T follicular helper cell (primary cell): ENCODE measurements at places on chromosomes 7 and 10.

DNA sequence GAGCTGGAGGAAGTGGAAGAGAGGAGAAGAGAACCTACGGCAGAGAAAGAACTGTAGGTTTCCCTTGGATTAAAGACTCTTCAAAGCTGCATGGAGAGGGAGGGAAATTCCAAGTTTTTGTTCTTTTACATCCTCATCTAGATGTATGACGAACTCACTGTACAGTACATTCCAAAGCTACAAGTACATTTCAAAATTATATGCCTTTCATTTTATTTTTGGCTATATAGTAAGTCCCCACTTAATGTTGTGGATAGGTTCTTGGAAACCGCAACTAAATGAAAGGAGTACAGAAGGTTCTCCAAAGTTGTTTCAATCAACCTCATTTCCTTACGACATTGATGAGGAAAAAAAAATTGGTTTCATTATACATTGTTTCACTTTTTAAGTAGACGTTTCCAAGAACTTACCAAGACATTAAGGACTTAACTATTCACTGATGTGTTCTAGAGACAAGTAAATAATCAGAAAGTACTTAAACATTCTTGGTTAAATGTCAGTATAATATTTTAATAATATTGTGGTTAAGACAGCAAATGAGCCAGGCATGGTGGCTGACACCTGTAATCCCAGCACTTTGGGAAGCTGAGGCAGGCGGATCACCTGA, 16.1 kb upstream of the JMJD1C start:
- DNase-seq, result no peak

DNA sequence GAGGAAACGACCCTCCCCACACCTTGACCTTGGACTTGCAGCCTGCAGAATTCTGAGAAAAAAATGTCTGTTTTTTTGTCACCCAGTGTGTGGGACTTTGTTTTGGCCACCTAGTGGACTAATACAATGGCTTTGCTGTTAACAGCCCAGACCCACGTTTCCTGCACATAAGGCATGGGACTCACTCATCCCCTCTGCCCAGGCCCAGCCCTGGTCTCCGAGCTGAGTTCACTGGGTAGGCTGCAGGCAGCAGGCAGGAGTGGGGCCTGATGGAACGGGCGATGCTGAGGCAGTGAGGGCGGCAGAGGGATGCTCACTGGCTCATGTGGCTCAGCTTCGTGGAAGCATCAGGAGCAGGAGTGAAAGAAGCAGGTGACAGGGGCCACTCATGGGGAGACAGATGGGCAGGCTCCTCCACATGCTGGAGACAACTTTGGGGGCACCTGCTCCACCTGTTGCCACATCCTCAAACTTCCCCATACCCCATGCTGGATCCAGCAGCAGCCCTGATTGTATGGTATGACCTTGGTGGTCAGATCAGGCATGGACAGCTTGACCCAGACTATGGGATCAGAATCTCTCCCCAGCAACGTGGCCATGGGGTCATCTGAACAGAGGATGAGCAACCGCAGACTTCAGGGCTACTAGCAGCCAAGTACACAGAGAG, 65.8 kb upstream of the ANTXRL start:
- DNase-seq, result no peak

DNA sequence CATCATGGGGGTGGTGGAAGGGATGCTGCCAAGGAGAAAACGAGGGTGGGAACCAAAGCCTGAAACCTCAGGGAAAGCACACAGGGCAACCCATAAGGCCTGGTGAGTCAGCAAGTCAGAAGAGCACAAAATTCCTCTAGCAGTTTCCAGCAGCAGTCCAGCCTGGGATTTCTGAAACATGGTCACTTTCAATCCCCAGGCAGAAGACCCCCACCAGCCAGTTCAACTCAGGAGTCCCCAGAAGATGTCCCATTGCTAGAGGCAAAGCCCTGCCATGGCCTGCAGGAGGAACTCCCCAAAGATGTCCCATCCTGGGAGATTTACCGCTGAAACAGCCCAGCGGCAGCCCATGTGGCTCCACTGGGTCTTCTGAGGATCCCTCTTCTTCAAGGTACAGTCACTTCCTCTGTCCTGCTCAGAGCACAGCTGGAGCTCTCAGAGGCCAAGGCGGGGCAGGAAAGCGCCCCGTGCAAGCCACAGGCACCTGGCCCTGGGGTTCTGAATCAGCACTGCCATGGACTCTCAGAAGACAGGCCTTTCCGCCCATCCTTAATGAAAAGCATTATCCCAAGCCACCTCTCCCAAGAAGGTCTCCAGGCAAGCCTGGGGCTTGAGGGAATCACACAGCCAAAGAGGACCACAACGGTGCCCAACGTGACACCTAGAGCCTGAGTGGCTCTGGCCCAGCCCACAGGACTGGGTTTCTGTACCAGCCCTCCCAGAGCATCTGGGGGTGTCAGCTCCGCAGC, 196.9 kb downstream of the GRID1 start:
- DNase-seq, result no peak

GRCh38 chr10:123840714-123841113, 50.9 kb downstream of the CPXM2 start:
- DNase-seq, result no peak

DNA sequence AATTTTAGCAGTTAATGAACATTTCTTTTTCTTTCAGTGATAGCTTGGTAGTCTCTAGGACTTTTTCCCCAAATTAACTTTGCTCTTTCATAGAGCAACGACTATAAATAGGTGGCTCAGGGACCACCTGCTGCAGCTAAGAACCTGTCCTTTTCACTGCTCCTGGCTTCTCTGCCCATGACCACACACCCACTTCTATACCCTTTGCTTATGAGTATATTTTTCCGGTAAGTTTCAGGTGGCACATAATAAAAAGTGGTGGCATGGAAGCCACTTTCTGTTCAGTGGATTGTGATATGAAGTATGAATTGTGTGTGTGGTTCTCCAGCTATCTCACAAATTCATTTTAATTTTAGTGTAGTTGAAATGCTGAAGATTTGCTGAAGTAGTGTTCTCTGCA, 1.2 kb downstream of the ING3 start:
- DNase-seq, result no peak
